Progenitor cell of endocrine pancreas (in vitro differentiated cells): ENCODE measurements at places on chromosomes 12 and 14.

GRCh38 chr12:104132351-104132956 is 5.6 kb downstream of the NFYB start:
- peaks cover 12% of the 10 kb centered on the region for H3K36me3 ChIP-seq
- peaks cover 30% of the 10 kb centered on the region for H3K4me1 ChIP-seq
- no peak for DNase-seq
- H3K27me3 ChIP-seq: no peaks in the 10 kb centered on the region
- no peak overlapping the region for H3K27ac ChIP-seq

DNA sequence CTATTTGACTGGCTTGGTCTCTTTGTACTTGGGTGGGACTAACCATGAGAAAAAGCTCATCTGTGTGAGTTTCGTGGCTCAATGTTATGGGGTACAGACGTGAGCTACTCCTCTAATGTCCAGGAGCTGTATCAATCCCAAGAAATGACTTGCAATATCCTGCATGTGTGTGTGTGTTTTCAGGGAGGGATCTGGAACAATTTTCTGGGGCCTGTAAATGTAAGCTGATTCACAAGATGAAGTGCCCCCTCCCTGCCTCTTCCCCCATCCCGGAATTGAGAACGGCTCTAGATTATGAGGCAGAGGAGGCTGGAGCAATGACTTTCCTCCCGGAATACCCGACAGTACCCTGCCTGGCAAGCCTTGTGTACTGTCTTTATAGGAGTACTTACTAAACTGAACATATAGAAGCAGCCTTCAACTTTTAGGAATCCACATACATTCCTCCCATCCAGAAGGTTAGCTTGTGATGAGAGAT is 53.9 kb downstream of the TMX1 start:
- H3K4me1 ChIP-seq: no peaks in the 10 kb centered on the region
- no peaks in the 10 kb centered on the region for H3K27me3 ChIP-seq
- H3K4me3 ChIP-seq: no peak overlapping the region
- no peaks in the 10 kb centered on the region for H3K36me3 ChIP-seq
- no peak for DNase-seq

DNA sequence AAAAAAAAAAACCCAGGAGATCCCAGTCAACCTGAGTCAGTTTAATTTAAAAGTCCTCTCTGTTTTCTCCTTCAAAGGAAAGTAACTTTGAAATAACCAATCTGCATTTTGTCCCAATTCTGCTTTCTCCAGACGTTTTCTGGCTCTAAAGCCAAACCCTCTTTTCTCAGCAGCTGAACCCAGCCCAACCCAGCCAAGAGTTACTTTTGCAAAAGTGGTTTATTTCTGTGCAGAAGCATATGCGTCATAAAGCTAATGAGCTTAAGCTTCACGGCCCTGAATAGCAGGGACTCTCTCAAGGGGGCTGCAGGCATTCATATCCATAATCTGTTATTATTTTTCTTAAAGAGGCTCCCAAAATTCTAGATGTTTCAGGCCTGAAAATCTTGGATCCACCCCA is 176.6 kb downstream of the GALC start:
- H3K27me3 ChIP-seq: no peaks in the 10 kb centered on the region
- H3K36me3 ChIP-seq: no peaks in the 10 kb centered on the region
- DNase-seq: no peak
- no peak overlapping the region for H3K4me3 ChIP-seq
- no peak overlapping the region for H3K27ac ChIP-seq
- H3K4me1 ChIP-seq: peaks cover 15% of the 10 kb centered on the region

GRCh38 chr14:76941544-76941943 is 87.0 kb downstream of the IRF2BPL start:
- H3K4me3 ChIP-seq: no peak overlapping the region
- no peak for DNase-seq
- H3K27ac ChIP-seq: no peak overlapping the region

- peaks cover 28% of the 10 kb centered on the region for H3K4me1 ChIP-seq
- H3K4me3 ChIP-seq: no peak overlapping the region
- H3K27me3 ChIP-seq: no peaks in the 10 kb centered on the region
- H3K27ac ChIP-seq: peak overlapping the region; percentile 54
Measured at GRCh38 chr12:2161473-2161872, 108.7 kb downstream of the CACNA1C start.

- no peak overlapping the region for H3K4me3 ChIP-seq
- no peaks in the 10 kb centered on the region for H3K4me1 ChIP-seq
- H3K27ac ChIP-seq: no peak overlapping the region
Measured at GRCh38 chr12:13247596-13247995, 51.1 kb downstream of the EMP1 start.

DNA sequence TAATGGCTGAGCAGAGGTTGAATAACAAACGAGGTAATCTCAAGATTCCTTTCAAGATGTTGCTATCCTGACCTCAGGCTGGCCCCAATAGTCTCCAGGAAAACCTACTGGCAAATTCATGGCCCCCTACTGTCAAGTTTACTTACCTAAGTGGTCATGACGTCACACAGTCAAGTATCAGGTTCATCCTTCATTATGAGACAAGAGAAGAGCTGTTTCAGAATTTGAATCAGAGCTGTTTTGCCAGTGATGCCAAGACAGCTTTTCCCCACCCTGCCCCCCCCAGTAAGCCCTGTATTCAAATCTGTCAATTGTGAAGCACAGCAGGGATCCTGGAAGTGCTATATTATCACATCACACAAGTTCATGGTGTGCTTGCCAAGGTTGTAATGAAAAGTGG is 509.6 kb downstream of the NOVA1 start:
- no peaks in the 10 kb centered on the region for H3K27me3 ChIP-seq
- DNase-seq: no peak
- H3K36me3 ChIP-seq: no peaks in the 10 kb centered on the region
- no peak overlapping the region for H3K4me3 ChIP-seq

GRCh38 chr14:43175896-43176295 is 1331.2 kb downstream of the FSCB start:
- H3K4me1 ChIP-seq: peaks cover 2% of the 10 kb centered on the region
- H3K4me3 ChIP-seq: no peak overlapping the region
- no peaks in the 10 kb centered on the region for H3K36me3 ChIP-seq
- no peak overlapping the region for H3K27ac ChIP-seq
- no peaks in the 10 kb centered on the region for H3K27me3 ChIP-seq

DNA sequence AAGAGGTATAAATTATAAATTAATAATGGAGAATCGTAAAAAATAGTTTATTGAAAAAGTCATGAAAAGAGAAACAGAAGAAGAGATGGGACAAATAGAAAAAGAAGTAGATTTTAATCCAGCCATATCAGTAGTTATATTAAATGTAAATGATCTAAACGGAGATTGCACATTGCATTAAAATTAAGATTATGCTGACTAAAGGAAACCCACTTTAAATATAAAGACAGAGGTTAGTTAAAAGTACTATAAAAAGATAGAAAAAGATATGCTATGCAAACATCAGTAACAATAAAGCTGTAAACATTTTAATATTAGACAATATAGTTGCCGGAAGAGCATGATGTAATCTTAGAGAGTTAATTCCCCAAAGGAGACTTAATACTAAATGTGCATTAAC is 5.4 kb upstream of the MBIP start:
- no peak overlapping the region for H3K4me3 ChIP-seq
- H3K27me3 ChIP-seq: peaks cover 31% of the 10 kb centered on the region
- no peak overlapping the region for H3K27ac ChIP-seq
- DNase-seq: no peak
- no peaks in the 10 kb centered on the region for H3K36me3 ChIP-seq

- H3K27me3 ChIP-seq: no peaks in the 10 kb centered on the region
- DNase-seq: no peak
- H3K4me3 ChIP-seq: no peak overlapping the region
- H3K27ac ChIP-seq: no peak overlapping the region
Measured at GRCh38 chr12:104478396-104479122, 21.8 kb downstream of the CHST11 start.

DNA sequence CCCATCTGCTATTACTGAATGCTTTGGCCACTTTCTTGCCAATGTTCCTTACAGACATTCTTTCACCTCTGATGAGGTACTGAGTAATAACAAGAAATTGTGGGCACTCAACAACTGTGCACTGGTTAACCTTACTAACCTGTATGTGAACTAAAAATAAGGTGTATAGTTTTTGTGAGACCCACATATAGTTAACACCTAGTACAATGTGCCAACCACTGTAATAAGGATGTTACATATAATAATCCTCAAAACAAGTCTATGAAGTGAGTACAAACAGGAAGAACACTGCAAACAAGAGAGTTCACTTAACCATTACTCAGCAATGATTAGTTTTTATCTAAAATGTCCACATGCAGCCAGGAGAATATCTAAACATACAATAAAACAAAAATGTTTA is 4.5 kb downstream of the DDHD1 start:
- no peak overlapping the region for H3K27ac ChIP-seq
- peaks cover 14% of the 10 kb centered on the region for H3K4me1 ChIP-seq

DNA sequence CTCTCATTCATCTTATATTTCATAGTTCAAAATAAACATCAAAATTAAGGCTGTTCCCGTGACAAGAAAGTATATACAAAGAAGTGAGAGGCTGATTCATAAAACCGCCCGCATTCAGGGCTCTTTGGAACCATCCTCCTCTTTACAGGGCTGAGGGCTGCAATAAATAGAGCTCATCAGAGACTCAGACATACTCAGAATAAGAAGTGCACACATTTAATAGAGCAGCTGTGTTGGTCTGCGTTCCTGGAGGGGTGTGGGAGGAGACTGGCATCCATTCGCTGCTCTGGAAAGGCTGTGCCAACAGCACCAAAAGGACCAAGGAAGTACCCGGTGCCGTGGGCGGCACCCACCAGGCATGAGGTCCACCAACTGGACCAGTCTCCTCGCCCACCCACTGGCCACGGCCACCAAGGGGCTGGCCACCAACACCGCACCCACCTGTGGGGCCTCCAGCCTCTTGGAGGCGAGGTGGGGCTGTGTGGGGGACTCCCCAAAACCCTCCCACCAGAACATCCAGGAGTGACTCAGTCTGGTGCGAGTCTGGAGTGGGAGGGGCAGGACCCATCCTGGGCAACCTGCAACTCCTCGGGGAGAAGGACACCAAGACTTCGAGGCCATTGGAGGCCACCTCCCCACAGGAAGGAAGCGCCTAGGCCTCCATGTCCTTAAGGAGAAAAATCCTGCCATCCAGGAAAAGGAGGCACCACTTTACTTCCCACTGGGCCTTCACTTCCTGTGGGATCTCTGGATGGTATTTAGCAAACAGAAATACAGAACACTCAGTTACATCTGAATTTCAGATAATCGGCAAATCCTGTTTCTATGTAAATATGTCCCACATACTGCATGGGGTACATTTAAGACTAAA is 32.7 kb downstream of the VCPKMT start:
- H3K27me3 ChIP-seq: no peaks in the 10 kb centered on the region
- DNase-seq: no peak
- peaks cover 4% of the 10 kb centered on the region for H3K4me1 ChIP-seq
- H3K27ac ChIP-seq: peak overlapping the region; percentile 8

- H3K36me3 ChIP-seq: peaks cover 2% of the 10 kb centered on the region
- no peak for DNase-seq
- no peak overlapping the region for H3K4me3 ChIP-seq
- H3K27me3 ChIP-seq: no peaks in the 10 kb centered on the region
- no peak overlapping the region for H3K27ac ChIP-seq
Measured at GRCh38 chr14:62557416-62557815, 487.8 kb downstream of the KCNH5 start.

DNA sequence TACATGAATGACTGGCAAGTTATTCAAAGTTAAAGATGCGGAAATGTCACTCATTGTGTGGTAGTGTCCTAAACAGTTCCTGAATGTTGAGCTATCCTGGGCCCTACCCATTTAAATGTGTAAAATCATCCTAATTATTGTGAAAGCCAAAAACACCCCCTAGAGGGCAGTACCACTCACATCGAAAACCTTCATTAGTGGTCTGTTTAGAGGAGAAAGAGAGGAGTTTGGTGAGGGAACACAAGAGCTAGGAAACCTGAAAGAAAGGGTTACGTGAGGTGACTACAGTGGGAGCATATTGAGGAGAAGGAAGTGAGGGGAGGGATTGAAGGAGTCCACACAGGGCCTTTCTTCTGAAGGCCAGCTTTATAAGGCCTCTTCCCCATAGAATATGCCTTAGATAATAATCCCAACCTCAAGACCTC is 2.5 kb upstream of the TEP1 start:
- no peaks in the 10 kb centered on the region for H3K36me3 ChIP-seq
- no peak overlapping the region for H3K4me3 ChIP-seq
- DNase-seq: no peak
- H3K27me3 ChIP-seq: no peaks in the 10 kb centered on the region
- H3K4me1 ChIP-seq: peaks cover 41% of the 10 kb centered on the region

DNA sequence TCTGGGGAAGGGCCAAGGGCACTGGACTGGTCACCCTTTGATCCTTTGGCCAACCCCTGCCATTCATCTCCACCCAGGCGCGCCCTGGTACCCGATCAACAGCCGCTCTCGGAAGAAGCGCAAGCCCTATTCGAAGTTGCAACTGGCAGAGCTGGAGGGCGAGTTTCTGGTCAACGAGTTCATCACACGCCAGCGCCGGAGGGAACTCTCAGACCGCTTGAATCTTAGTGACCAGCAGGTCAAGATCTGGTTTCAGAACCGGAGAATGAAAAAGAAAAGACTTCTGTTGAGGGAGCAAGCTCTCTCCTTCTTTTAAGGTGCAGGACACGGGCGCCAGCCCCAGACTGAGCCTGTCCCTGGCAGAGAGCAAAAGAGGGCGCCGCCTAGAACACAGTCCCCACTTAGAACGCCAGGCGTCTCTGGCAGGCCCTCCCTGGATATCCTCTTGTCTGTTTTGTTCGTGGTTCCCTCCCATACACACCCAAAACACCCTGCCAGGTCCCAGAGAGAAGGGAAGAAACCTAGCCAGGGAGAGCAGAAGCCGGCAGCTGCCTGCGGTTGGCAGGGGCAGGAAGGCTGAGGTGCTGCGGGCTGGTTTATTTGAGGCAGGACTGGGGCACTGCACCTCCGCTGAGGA is 1.7 kb downstream of the HOXC12 start:
- no peak overlapping the region for H3K4me3 ChIP-seq
- H3K36me3 ChIP-seq: no peaks in the 10 kb centered on the region
- peaks cover 97% of the 10 kb centered on the region for H3K27me3 ChIP-seq
- no peak overlapping the region for H3K27ac ChIP-seq
- no peak for DNase-seq

GRCh38 chr12:3834774-3835173 is 38.4 kb downstream of the PARP11 start:
- no peaks in the 10 kb centered on the region for H3K27me3 ChIP-seq
- H3K4me3 ChIP-seq: no peak overlapping the region
- DNase-seq: no peak

DNA sequence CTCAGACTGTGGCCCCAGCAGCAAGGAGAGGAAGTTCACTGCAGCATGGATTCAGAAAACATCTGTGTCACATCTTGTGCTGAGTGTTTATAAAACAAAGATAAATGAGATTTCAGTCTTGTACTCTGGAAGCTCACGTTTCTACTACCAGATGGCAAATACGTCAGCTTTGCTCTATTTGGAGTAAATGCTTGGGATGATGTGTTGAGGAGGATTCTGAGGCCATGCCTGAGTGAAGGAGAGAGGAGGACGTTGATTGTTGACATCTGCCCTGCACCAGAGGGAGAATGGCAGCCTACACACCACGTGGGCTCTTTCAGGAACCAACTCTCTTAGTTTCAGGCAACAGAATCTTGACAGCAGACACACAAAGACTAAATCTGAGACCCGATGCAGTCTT is 188.9 kb downstream of the TMEM132C start:
- peaks cover 12% of the 10 kb centered on the region for H3K4me1 ChIP-seq
- H3K4me3 ChIP-seq: no peak overlapping the region
- DNase-seq: no peak
- H3K36me3 ChIP-seq: no peaks in the 10 kb centered on the region
- H3K27me3 ChIP-seq: peaks cover 9% of the 10 kb centered on the region
